Esophagus squamous epithelium (tissue), 5 donors: ENCODE measurements at places on chromosomes 12 and 14. TPM values are rescaled to one million over a fixed set of nuclear protein-coding genes. Genes with fewer than 3 reads are reported as not detected.

DNA sequence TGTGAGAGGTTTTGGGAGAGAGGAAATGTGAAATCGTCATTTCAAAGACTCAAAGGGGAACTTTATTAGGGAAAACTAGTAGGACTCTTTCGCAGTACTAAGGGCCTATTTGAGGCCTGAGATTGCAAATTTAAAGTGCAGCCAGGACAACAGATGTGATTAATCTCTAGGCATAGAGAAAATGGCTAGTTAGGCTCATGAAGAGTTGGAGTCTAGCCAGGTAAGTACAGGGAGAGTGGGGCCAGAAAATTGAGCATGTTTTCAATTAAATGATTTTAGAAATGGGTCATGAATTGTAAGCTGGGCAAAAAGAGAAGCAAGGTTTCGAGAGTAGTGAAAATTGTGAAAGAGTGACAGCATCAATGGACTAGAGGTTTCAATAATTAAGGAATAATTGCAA, 91.9 kb upstream of the LMNTD1 start:
- no peak overlapping the region for H3K27ac ChIP-seq
- H3K4me1 ChIP-seq = no peaks in the 10 kb centered on the region
- H3K36me3 ChIP-seq = no peaks in the 10 kb centered on the region
- H3K4me3 ChIP-seq = no peak overlapping the region
- H3K27me3 ChIP-seq = no peaks in the 10 kb centered on the region

DNA sequence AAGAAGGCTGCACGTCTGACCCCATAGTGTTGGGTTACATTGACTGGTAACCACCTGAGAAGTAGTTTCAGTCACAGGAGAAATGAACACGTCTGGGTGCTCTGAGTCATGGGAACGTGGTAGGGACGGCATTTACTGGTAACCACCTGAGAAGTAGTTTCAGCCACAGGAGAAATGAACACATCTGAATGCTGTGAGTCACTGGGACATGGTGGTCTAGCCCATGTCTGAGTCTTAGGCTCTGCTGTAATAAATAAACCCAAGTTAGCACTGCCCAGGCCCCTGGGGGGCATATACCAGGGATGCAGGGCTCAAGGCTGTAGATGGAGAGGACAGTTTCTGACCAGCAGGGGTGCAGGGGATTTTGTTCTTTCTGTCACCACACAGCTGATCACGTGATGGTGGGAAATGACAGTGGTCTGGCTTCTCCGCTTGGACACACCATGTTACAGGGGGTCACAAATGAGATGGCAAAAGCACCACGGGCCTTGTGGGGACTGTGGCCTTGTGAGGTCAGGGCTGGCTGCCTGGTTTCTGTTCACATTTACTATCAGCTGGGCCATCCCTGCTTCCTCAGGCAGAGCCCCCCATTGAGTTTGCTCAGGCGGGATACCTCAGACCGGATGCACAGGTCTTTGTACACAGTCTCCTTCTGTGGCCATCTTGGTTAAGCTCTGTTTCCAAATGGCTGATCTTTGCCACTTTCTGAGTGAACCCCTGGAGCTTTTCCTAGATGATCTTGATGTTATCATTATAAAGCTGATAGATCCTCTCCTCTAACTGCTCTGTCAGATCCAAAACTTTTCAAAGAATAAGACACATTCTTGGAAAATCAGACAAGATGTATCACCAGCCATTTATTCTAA, 9.8 kb upstream of the C12orf42 start:
- no peaks in the 10 kb centered on the region for H3K27me3 ChIP-seq
- H3K4me3 ChIP-seq = no peak overlapping the region
- no peaks in the 10 kb centered on the region for H3K4me1 ChIP-seq
- no peak overlapping the region for H3K27ac ChIP-seq
- H3K36me3 ChIP-seq = no peaks in the 10 kb centered on the region

- no peak overlapping the region for H3K4me3 ChIP-seq
- peaks cover 44% of the 10 kb centered on the region for H3K27me3 ChIP-seq
- H3K4me1 ChIP-seq = no peaks in the 10 kb centered on the region
- no peaks in the 10 kb centered on the region for H3K36me3 ChIP-seq
These were observed 663 bp upstream of the LIN7A start for GRCh38 chr12:80938397-80938796.

DNA sequence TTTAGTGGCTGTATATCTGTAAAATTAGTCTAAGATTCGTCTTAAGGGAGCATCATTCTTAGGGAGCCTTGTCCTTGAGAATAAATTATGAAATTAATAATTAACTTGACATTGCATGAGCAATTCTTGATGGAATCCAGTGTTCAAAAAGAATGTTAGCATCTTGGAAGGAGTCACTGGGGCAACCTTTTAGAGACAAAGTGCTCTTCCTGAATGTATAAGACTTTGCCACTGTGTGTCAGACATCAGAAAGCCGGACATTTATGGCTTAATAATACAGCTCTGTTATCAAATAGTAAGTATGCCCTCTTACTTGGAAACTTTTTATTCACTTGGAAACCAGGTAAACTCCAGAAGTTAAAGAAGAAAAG, 83.3 kb downstream of the CCER1 start:
- no peaks in the 10 kb centered on the region for H3K36me3 ChIP-seq
- H3K4me1 ChIP-seq = no peaks in the 10 kb centered on the region
- H3K27ac ChIP-seq = no peak overlapping the region
- no peak overlapping the region for H3K4me3 ChIP-seq

Gene IQSEC3
- 0.95 TPM for total RNA-seq
